ENCODE measurements at places on chromosomes 7 and 10. TPM values are rescaled to one million over a fixed set of nuclear protein-coding genes. Genes with fewer than 3 reads are reported as not detected.

DNA sequence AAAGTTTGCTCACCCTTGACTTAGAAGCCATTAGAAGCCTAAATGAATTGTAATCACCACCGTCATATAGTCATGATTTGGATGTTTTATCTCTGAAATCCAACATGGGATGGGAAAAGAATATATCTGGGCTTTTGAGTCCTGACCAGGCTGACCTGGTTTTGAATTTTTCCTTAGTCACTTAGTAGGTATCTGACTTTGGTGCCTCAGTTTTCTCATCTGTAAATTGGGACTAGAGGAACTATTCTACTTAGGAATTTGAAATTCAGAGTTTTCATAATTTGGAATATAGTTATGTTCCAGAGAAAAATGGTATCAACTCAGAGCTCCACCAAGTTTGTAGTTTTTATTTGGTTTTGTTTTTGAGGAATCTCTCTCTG is 40.9 kb downstream of the SHOC2 start:
- no peak for DNase-seq

GRCh38 chr10:3805791-3806461 is 20.9 kb upstream of the KLF6 start:
- no peak for DNase-seq

- no peak for DNase-seq
These were observed 126.7 kb upstream of the PRSS58 start for GRCh38 chr7:142384493-142384922.

DNA sequence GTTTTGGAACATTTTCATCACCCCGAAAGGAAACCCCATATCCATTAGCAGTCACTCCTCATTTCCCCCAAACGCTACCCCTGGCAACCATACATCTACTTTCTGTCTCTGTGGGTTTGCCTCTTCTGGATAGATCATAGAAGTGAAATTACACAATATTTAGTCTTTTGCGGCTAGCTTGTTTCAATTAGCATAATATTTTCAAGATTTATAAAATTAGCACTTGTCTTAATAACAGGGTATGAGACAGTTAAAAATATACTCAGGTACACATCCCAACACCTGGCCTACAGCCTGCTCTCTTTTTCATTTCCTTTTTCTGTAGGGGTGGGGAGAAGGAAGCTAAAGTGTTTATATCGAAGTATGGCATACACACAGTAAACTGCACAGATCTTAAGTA is 81.4 kb upstream of the LRGUK start:
- no peak for DNase-seq

GRCh38 chr7:21256310-21256877 is 171.5 kb upstream of the SP4 start:
- peak; percentile 80 for DNase-seq

DNA sequence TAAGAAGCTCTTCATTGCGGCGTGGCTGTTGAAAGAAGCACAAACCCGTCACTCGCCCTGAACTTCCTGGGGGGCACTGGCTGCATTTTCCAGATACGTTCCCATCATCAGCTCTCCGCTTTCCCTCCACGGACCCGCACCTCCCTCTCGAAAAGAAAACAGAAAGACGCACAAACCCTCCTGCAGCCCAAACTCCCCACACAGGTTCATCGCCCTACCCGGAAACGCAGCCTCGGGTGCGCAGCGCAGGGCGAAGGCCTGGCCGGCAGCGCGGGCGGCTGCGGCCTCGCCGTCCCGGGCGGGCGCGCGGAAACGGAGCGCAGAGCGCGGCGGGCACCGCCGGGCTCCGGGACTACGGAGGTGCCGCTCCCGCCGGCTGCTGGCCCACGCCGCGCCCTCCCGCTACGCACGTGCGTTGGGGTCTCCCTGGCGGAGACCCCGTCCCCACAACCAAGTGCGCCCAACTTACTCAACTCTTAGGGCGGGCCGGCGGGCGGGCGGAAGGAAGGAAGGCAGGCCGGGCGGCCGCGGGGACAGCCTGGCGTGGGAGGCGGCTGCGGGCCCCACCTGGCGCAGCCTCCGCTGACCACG is 822 bp downstream of the ZNF800 start:
- DNase-seq: peak; percentile 48

GRCh38 chr7:12982178-12982577 is 294.7 kb downstream of the ARL4A start:
- DNase-seq: no peak

GRCh38 chr10:91317541-91317940 is 92.6 kb upstream of the HECTD2 start:
- no peak for DNase-seq

Gene FAM180A
- not detected for total RNA-seq

Gene MXI1
- total RNA-seq: 10.8 TPM
